ENCODE measurements at places on chromosomes 3 and 15.

DNA sequence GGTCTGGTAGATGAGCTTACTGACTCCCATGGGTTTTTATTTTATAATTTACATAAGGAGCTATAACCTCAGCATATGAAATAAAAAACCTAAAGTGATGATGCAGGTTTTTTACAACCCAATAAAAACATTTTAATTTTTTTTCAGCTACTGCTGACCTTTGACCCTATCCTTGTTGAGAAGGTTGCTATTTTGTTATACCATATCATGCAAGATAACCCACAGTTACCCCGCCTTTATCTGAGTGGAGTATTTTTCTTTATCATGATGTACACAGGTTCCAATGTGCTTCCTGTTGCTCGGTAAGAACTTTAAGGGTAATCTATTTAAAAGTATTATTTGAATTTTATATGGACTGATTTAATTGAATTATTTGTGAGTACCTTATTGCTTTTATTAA is 70.8 kb downstream of the DNAJC13 start:
- no peak for DNase-seq

DNA sequence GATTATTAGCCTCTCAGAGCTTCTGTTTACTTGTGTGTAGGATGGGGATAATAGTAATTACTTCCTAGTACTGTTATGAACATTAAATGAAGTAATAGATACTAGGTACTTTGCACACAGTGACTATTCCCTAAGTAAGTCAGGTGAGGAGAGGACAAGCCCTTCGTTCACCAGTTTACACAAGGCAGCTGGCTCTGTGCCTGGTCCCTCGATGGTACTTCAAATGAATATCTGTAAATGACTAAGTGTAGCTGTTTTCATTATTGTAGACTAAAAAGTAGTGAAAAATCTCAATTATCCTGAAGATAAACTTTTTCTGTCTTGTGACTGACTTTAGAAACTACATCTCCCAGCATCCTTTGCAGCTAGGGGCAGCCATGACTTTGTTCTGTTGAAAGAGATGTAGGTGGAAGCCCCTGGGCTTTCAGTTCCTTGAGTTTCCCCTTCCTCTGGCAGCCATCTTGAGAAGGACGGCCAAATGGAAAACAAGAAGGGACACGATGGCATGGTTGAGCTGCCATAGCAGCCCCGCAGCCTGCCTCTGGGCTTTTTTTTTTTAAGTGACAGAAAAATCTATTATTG is 11.7 kb upstream of the WNT7A start:
- DNase-seq = no peak

DNA sequence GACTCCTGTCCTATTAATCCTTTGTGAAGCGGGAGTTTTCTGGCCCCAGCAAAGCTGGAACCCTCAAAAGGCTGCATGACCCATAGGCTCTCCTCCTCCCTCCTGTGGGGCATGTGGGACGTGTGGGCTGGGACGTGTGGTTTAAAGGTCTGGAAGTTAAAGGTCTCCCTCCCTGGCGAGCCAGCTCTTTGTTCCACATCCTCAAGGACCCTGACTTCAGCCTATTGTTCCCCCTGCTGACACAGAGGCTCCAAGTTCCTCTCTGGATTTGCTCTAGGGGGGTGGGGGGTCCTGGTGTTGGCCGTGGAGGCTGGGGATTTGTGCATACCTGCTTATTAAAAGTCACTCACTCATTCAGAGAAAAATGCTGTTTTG is 44.2 kb downstream of the SMAD6 start:
- DNase-seq = no peak

DNA sequence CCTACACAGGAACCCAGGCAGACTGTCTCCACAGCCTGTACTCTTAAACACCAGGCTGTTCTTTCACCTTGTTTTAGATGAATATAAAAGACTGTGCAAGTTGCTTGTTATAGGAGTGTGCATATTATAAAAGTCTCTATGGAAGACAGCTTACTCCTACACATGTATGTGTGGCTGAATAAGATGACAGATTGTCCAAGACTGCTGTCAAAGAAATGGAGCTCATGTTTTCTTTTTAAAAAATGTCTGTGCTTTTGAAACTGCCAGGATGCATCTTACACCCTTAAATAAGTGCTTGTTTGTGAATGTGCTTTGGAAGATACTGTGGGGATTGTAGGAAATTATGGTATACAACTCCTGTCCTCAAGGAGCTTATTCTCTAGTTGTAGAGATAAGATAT is 237.4 kb downstream of the BBX start:
- no peak for DNase-seq

DNA sequence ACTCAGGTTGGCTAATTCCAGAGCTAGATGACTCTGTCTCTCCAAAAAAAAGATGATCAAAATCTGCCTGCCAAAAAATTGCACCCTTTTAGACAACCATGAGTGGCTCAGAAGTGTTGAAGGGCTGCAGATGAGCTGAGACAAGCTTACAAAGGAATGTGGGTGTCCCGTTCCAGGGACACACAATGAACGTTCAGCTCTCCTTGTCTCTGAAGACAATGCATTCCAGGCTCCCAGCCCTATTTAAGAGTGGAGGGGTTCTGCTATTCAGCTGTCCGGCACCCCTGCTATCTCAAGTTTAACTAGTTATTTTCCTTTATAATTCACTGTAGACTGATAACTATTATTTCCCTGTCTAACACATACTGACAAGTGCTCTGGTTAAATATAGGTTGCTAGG is 355.1 kb upstream of the WNT5A start:
- no peak for DNase-seq

DNA sequence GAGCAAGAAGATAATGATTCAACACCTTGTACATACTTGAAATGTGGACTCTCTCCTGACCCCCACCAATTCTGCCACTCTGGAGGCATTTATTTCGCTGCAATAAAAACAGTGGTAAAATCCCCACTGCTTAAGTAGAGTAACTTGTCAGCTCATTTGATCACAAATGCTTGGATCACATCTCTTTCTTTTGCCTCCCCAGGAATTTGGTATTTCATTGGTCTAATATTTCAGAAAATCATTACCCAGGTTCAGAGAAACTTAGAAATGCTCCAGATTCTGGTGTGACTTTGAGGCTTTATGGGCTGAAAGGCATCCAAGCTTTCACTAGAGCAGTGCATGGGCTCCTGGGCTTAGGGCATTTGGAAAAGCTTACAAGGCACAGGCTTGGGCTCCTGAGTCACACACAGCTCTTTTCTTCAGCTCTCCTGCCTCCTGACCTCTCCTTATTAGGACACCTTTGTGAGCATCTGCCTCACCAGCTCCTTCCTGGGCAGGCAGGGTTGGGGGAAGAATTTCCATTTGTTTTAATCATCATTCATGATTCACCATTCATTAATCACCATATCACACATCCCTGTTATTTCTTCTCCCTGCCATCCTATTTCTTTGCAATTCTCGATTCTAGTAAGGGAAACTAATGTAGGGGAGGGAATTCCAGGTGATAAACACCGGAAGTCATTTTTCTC is 22.5 kb downstream of the CDCP1 start:
- no peak for DNase-seq

GRCh38 chr3:69491975-69492374 is 106.1 kb upstream of the FRMD4B start:
- DNase-seq = no peak

- no peak for DNase-seq
Measured at GRCh38 chr3:111619833-111620232, 24.7 kb upstream of the ZBED2 start.

DNA sequence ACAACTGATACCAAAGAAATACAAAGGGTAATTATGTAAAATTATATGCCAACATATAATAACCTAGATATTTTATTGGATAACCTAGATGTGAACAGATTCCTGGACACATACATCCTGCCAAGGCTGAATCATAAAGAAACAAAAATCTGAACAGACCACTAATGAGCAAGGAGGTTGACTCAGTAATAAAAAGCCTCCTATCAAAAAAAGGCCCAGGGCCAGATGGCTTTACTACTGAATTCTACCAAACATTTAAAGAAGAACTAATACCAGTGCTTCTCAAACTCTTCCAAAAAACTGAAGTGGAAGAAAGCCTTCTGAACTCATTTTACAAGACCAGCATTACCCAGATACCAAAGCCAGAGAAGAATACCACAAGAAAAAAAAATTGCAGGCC is 32.4 kb downstream of the THBS1 start:
- DNase-seq = no peak

GRCh38 chr15:85950101-85950500 is 129.6 kb upstream of the AGBL1 start:
- no peak for DNase-seq

DNA sequence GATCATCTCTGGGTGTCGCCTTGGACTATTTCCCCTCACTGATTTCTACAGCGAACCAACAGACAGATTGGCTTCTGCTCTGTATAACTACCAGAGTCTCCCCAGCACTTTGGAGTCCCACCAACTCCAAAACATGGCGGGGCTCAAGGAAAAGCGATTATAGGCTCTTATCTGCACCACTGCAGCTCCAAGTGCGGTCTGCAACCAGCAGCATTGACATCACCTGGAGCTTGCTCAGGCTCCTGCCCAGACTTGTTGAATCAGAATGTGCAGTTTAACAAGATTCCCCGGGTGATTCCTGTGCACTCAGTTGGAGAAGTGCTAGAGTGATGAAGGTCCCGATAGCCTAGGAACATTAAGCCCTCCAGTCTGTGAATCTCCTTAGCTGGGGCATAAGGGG is 9.0 kb downstream of the CCK start:
- no peak for DNase-seq

GRCh38 chr3:49454898-49455681 is 15.0 kb upstream of the DAG1 start:
- no peak for DNase-seq

DNA sequence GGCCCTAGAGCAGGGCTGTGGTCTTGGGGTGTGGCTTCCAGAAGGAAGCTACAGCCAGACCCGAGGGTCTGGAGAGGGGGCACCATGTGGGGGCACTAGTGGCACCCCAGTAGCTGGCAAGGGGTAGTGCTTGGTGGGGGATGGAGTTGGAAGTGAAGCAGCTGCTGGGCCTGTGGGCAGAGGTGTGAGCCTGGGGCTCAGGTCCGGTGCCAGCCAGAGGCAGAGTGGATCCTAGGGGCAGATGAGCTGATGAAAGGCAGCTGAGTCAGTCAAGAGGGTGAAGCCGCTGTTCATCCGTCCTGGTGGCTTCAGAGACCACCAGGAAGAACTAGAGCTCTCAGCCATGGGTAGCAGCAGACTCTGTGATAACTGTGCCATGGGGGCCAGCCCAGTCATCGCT is 172.6 kb downstream of the TBC1D2B start:
- no peak for DNase-seq

DNA sequence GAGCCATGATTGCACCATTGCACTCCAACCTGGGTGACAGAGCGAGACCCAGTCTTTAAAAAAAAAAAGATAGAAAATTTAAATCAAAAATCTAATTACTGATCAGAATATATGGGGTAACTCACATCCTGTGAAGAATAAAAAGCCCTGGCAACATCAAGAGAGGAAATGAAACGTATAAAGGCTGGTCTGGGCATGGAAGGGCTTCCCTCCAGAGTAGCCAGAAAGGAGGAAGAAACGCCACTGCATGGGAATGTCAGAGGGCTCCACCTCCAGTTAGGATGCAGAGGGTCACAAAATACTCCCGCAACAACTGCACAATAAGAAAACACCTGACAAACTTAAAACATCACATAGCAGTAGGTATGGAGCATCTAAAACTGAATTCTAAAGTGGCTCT is 4.9 kb upstream of the IQCF1 start:
- DNase-seq = no peak

- no peak for DNase-seq
Measured at GRCh38 chr3:46861605-46862368, 1.5 kb downstream of the MYL3 start.

- no peak for DNase-seq
Measured at GRCh38 chr15:69159805-69160140, 662 bp upstream of the GLCE start.

- no peak for DNase-seq
Measured at GRCh38 chr15:59190291-59190690, 16.4 kb upstream of the LDHAL6B start.

GRCh38 chr3:172239218-172239790 is 199.9 kb downstream of the FNDC3B start:
- no peak for DNase-seq

DNA sequence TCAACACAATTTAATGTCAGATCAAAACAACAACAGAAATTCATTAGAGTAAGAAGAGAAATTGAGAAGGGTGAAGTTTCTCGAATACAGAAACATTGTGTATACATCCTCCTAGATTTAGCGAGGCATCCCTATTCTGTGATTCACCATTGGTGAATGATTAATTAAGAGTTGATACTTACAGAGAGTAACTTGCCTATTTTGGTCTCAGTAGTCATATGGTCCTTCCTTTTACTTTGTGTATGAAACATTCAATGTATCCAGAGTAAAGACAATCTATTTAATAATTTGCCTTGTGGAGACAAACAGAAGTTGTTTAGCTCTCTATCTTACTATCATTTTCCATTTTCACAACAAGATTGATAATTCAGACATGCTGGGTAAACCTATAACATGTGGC is 432.0 kb downstream of the ZPLD1 start:
- DNase-seq = no peak

DNA sequence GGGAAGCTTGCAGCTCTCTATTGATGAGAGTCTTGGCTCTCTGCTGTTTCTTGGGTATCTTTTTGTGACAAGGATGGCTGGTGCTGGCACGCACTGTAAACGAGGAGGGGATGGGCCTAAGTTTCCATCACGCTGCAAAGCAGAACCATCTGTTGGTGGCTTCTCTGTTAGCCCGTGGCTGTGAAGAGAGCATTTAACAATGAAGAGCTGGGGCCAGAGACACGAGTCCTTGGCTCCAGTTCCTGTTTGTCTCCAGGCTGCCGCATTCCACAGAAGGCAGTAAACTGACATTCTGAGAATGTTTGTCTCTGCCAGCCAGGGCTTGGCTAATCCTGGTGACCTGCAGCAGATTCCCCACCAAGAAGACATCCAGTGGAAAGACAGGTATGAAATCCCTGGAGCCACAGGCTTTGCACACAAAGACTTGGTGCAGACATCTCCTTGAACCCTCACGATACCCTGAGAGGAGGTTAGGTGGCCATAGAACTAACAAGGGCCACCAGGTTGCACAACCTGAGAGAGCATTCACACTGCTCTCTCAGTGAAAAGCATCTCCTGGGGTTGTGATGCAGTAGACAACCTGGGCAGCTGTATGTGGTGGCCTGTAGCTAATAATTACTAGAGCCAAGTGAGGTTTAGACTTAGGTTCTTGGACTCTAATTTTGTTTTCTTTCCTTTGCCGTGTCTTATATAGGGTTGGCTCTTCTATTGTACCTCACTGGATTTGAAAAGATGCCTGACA is 130.9 kb downstream of the ASB7 start:
- no peak for DNase-seq

DNA sequence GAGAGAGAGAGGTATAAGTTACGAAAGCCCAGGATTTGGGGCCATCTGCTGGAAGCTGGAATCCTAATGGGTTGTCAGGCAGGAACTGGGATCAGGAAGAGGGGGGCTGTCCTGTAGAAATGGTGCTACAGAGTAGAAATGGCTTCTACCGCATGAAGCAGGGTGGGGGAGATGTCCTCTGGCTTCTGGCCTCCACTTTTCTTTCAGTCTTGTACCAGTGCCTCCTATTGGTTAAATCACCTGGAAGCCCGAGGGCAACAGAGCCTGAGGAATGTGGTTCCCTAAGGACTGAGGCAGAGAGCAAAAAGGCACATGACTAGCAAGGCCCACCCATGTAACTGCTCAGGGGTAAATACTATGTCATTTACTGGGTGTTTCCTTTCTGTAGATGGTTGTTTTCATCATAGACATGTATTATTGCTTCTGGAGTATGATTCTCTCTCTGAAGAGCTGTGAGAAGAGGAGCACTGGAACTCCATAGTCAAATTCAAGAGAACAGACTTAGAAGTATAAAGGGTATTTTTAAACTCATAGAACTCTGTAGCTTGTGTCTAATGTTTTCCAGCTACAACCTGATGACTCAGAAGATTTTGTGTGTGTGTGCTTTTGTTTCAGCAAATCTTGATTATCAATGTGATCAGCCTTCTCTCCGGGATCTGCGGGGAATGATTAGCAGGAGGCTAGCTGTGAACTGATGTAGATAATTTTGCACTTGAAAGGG is 20.2 kb upstream of the MITF start:
- no peak for DNase-seq
